ENCODE measurements at places on chromosomes 7 and 10.

DNA sequence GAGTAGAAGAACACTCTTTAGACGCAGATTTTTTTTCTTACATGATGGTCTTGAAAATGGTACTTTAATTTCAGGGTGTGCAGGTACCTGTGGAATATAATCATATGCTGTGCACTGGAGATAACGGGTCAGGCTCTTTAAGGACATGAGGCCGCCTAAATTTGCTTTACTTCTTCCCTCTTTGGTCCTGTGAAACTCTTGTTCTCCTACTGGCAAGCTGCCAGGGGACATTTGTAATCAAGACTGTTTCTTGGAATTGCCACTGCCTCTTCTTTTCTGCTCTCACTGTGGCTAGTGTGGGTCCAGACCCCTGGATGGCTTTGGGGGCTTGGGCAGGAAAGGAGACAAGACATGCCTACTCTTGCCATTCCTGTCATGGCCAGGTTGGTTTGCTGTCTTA is 146.0 kb downstream of the SND1 start:
- DNase-seq, result peak; percentile 25

- no peak for DNase-seq
Observed at GRCh38 chr7:114864278-114864677, 57.6 kb upstream of the MDFIC start.

GRCh38 chr7:11332865-11333228 is 359.2 kb downstream of the PHF14 start:
- no peak for DNase-seq

- DNase-seq, result no peak
Observed at GRCh38 chr10:59892697-59893096, 13.7 kb downstream of the CCDC6 start.

GRCh38 chr10:119686465-119687191 is 35.4 kb downstream of the BAG3 start:
- DNase-seq, result peak; percentile 70

- DNase-seq, result peak; percentile 56
Observed at GRCh38 chr10:97332591-97333350, 1.8 kb downstream of the FRAT2 start.

GRCh38 chr7:133428326-133428725 is 175.4 kb downstream of the EXOC4 start:
- DNase-seq, result no peak

- no peak for DNase-seq
Observed at GRCh38 chr7:100156331-100157068, 2.0 kb downstream of the TRAPPC14 start.

DNA sequence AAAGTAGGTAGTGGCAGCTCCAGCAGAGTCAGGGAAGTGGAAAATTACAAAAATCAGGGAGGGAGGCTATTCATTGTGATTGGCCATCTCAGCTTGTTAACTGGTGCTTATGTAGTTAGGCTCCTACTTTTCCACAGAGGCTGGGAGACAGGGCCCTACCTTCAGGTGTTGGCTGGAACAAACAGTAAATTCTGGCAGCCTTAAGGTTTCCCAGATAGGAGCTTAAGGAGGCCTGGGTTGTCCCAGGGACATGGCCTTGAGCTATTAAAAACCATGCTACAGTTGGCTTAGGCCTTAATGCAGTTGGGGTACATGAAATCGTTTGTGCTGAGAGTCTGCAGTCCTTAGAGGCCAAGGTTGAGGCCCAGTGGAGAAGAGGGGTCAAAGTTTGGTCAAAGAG is 324.5 kb downstream of the LHFPL3 start:
- DNase-seq, result no peak

- no peak for DNase-seq
Observed at GRCh38 chr7:41219276-41219675, 483.6 kb downstream of the INHBA start.

GRCh38 chr10:93390306-93391090 is 91.6 kb downstream of the MYOF start:
- no peak for DNase-seq

DNA sequence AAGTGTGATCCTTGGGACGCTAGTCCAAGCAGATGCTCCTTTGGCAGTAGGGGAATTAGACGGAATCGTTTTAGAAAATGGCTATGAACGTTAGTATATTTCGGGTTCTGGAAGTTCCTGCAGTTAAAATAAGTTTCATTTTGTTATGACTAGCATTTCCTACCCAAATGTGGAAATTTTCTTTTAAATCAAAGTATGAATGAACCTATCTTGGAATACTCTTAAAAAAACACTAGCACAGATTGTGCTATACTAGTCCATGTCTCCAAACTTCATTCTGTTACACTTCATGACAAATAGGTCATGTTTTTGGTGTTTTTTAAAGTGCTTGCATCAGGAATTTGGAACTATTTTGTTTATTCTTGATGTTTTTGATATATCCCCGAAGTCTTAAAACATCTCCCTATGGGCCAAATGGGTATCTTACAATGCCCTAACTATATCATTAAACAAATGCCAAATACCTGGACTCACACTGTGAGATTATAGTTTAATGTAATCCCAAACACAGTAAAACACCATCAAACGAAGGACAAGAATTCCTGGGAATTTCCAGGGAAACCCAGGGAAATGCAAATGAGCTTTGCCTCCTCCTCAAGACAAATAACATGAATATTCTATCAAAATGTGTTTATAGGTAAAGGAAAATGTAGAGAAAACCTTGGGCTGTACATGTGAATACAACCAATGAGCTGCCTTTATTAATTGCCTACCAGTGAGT is 75.9 kb upstream of the PTPRZ1 start:
- DNase-seq, result no peak

- no peak for DNase-seq
Observed at GRCh38 chr7:89232-90019, 102.9 kb upstream of the FAM20C start.

DNA sequence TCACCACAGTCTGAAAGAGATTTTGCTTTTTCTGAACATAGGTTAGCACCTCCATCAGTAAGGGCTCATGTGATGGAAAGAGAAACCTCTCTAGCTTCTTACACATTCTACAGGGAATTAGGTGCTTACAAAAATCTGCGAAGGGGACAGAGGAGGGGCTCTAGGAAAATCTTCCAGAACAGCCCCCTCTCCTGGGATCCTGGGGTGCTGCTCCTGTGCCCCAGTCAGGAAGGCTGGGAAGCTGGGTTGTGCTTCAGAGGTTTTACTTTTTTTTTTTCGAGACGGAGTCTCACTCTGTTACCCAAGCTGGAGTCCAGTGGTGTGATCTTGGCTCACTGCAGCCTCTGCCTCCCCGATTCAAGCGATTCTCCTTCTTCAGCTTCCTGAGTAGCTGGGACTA is 7.5 kb upstream of the FAM171A1 start:
- no peak for DNase-seq

DNA sequence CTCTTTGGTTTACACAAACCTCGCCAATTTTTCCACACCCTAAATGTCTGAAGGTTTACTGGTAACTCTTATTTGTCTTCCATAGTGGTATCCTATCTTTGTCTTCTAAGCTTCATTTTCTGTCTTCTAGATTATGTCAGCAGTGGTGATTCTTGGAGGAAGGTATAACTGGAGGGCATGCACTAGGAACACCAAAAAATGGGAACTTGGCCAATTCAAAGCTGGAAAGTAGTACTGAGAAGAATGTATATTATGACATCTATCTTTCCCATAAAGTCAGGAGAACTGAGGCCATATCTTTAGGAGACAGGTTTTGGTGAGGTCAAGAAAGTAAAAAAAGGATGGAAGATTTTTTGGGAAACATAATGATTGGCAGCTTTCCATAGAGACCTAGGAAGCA is 113.3 kb downstream of the CPEB3 start:
- no peak for DNase-seq

GRCh38 chr7:75704928-75705327 is 33.8 kb downstream of the HIP1 start:
- no peak for DNase-seq

- DNase-seq, result no peak
Observed at GRCh38 chr7:117825132-117825531, 48.1 kb downstream of the CTTNBP2 start.

GRCh38 chr10:62852961-62853702 is 37.0 kb upstream of the EGR2 start:
- DNase-seq, result no peak

DNA sequence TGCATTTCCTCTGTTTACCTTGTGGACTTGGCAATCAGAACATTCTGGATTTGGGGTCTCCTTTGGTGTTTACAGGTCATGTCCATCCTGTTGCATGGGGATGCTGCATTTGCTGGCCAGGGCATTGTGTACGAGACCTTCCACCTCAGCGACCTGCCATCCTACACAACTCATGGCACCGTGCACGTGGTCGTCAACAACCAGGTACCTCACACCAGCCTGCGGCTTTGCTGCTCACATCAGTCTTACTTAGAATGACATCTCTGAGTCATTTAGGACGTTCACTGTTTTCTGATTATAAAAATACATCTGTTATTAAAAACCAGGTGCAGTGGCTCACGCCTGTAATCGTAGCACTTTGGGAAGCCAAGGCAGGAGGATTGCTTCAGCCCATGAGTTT is 67.0 kb upstream of the ZMIZ2 start:
- no peak for DNase-seq

DNA sequence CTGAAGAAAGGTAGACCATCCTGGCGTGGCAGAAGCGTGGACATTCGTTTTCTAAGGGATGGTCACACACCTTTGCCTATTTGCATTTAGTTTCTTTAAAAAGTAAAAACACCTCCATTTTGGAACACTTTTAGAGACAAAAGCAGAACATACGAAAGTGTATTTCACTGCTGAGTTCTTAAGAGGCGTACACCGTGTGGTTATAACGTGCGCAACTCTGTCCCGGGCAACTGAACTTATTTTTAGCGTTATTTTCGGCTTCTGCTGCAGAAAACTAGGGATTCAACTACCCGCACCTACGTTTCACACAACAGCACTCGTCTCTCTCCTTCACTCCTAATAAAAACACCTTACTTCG is 557 bp upstream of the LSM8 start:
- DNase-seq, result no peak

GRCh38 chr10:125334545-125334944 is 174.2 kb upstream of the CTBP2 start:
- no peak for DNase-seq

DNA sequence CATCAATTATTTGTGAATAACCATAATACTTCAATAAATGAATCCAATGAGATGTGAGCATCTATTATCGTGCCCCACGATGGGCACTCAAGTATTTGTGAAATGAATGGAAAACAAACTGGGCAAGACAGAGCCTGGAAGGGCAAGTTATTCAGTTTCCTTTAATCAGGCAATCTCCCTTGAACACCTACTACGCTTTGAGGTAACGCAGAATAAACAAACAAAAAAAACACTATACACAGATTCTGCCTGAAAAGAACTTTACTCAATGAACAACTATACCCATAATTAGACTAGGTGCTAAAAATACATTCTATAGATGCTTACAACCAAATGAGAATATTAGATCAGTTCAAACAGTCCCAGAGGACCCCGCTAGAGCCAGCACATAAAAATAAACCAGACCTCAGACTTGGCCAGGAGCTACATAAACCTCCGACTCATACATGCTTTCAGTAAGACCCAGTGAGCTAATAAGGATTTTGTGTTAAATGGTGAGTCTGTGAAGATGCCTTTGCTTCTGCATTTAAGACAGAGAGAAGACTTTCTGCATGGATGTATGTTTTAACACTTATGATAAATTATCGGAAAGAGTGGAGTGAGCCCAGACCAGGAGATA is 121.3 kb downstream of the MPP7 start:
- no peak for DNase-seq

DNA sequence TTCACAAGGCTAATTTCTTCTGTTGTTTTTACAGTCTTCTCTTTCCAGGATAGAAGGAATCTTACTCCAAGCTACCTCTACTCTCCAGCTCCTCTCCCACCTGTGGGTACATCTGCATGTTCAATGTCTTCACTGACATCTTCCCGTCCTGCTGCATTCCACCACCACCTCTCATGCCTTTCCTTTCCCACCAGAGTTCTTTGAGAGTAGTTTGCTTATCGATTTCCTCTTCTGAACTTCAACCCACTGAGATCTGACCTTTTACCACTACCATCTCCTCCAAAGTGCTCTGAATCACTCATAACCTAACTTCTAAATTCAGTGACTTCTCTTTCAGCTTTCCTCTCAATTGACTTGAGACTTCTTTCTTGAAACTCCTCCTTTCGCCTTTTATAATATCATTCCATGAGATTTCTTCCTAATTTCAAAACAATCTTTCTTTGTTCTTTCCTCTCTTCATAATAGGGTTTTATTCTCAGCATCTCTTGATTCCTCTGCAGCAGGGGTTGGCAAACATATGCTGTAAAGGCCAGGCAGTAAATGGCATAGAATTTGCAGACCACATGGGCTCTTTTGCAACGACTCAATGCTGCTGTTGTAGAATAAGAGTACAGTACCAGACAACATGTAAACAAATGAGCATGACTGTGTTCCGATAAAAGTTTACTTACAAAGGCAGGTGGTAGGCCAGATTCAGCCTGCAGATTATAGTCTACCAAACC is 22.1 kb downstream of the ACSL5 start:
- DNase-seq, result no peak

- no peak for DNase-seq
Observed at GRCh38 chr7:1961701-1962276, 271.0 kb downstream of the MAD1L1 start.

DNA sequence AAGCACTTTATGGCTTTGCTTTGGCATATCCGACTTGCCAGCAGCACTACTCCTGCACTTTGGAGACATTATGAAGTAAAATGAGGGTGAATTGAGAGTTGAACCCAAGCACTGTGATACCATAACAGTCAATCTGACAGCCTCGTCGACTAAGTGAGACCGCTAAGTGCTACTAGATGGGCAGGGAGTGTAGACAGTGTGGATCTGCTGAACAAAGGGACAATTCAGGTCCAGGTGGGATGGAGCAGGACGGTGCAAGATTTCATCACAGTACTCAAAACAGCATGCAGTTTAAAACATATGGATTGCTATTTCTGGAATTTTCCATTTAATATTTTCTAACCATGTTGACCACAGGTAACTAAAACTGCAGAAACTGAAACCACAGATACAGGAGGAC is 20.8 kb upstream of the PRTFDC1 start:
- no peak for DNase-seq

- peak; percentile 68 for DNase-seq
Observed at GRCh38 chr10:26199841-26200240, 16.7 kb upstream of the GAD2 start.

DNA sequence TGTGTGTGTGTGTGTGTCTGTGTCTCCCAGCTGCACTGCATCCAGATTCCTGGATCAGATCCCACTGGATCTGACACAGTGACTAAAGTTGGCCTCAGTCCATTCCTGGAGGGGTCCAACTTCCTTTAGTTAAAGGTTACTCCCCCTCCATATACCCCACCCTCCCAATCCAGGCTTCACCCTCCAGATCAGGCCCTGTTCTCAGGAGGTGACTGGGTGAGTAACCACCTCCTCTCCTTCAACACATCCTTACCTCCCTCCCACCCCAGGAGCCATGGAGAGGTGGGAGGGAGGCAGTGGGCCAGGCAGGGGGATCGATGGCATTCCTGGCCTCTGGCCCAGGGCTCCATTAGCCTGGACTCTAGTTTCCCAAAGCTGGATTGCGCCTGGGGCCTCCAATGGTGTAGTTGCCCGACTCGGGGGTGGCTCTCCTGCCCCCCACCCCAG is 11.3 kb downstream of the KCNIP2 start:
- no peak for DNase-seq

- DNase-seq, result no peak
Observed at GRCh38 chr10:88113232-88113631, 249.8 kb downstream of the PTEN start.
